ENCODE measurements at places on chromosomes 13 and 19. TPM values are rescaled to one million over a fixed set of nuclear protein-coding genes. Genes with fewer than 3 reads are reported as not detected.

Gene ZNF506
- total RNA-seq, result 36.2 TPM

Gene ZNF726
- total RNA-seq, result 24.4 TPM

Gene ZNF665
- 4.4 TPM for total RNA-seq

Gene SSC5D
- 0.39 TPM for total RNA-seq

DNA sequence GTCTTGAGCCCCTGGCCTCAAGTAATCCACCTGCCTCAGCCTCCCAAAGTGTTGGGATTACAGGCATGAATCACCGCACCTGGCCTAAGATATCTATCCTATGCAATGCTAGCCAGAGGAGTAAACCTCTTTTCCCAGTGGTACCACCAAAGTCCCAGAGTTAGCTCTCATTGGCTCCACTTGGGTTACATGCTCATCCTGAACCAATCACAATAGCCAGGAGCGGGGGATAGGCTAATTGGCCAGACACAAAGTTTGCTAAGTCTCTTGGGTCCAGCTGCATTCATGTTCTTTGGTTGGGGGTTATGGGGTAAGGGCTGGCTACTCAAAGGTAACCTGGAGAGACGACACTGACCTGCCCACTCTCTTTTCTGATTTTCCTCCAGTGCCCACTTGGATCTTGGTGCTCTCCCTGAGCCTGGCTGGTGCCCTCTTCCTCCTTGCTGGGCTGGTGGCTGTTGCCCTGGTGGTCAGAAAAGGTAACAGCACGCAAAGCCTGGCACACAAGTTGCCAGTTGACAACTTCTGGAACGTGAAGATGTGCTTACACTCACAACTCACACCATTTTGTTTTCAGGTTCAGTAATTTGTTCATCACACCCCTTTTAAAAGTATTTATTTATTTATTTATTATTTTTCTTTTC lies 7.8 kb downstream of the C19orf38 start:
- DNase-seq, result no peak

Gene KLC3
- 0.35 TPM for total RNA-seq

- DNase-seq, result no peak
Measured at GRCh38 chr19:5789886-5790558, 941 bp downstream of the DUS3L start.

Gene DNAAF3
- total RNA-seq, result 0.55 TPM

GRCh38 chr13:51959773-51960172 lies 51.5 kb downstream of the ATP7B start:
- no peak for DNase-seq

Gene ZNF222
- 2.0 TPM for total RNA-seq

Gene ZSCAN4
- 0.18 TPM for total RNA-seq

Gene RASIP1
- 0.19 TPM for total RNA-seq

- no peak for DNase-seq
Measured at GRCh38 chr13:96993634-96994016, 651 bp downstream of the OXGR1 start.

- no peak for DNase-seq
Measured at GRCh38 chr13:20222553-20222952, 9.6 kb downstream of the GJB6 start.

GRCh38 chr13:42878721-42879120 lies 97.3 kb downstream of the FAM216B start:
- no peak for DNase-seq

GRCh38 chr19:41426952-41427646 lies at the start of gene B3GNT8:
B3GNT8 (minus strand) TSS chr19:41427374; CDS start chr19:41426778, 596 bp downstream.
- peak; percentile 33 for DNase-seq

Gene CALR3
- not detected for total RNA-seq

Gene ITPKC
- total RNA-seq, result 8.3 TPM

DNA sequence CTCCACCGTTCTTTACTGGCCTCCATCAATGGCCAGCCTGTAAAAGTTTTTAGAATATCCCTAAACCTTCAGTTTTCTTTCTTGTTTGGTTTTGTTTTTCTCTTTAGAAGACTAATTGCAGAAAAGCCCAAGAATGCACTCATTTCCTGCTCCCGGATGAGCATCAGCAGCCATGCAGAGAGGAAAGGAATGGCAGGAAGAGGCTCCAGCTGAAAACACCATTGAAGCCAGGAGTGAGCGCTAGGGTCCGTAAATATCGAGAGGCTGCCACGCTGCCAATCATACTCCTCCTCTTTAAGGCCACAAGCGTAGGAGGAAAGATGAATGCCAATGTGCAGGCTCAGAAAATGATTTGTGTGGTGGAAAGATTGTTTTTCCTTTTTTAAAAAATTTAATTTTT lies 57.4 kb upstream of the UBE2L5 start:
- DNase-seq, result no peak
